ENCODE measurements at places on chromosomes 7 and 10.

DNA sequence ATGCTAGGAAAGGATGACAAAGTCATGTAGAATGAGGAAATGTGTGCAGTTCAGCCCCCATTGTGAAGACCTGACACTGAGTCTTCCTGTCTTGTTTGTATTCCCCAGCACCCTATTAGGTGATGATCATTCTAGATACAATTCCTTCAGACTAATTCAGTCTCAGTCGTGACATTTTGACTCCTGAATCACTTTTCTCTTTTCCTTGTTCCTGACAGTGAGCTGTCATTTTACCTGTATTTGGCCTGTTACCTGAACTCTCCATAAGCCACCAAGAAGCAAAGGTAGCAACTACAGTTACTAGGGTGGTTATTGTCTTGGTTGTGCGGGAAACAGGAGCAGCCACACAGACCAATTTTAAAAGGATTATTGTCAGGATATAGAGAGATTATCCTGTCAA is 111.4 kb upstream of the TAC1 start:
- no peak for DNase-seq

- no peak for DNase-seq
Observed at GRCh38 chr10:127024685-127025435, 119.6 kb downstream of the DOCK1 start.

GRCh38 chr7:135597181-135597925 is 39.6 kb downstream of the NUP205 start:
- no peak for DNase-seq

DNA sequence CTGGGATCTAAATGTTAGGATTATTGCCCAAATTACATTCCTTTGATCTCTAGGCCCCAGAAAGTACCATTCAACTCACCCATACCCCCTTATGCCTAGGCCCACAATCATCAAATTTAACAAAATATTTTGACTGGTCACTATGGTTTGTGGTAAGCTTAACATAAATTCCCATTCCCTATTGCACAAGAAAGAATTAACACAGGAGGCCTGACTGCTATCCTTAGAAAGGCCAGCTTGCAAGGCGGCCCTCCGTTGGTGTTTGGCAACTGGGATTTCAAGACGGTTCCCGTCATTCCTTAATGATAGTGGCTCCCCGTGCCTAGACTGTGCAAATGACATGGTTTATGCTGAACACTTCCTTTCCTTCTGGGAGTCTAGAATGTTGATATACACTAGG is 29.6 kb downstream of the ARHGAP21 start:
- DNase-seq: no peak

All from activated CD4-positive, alpha-beta T cell treated with anti-CD3 and anti-CD28 coated beads for 4 hours (primary cell).